Activated T-helper 2 cell treated with anti-CD3 and anti-CD28 coated beads, Interferon-gamma antibody, Interleukin-2, Interleukin-4, amounts not matched to agents 10 μg/mL and 5 μg/mL and 100 μg/mL, durations not matched to agents 14 hours and 24 hours and 36 hours (primary cell): ENCODE measurements at places on chromosomes 13 and 19.

DNA sequence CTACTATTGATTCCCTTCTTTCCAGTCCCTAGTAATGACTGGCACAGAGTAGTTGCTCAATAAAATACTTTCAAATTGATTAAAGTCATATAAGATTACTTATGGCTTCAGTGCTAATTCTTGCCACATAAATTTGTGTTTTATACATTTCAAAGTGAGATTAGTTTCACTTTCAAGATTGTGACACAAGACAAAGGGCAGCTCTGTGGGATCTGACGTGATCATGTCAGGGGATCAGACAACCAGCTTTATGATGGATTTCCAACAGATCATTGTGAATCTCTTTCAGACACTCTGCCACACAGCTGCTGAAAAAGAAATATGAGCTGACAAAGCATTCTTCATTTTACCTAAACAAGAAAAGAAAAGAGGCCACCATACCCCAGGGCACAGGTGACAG, 73.4 kb upstream of the POMP start:
- DNase-seq, result no peak

- no peak for DNase-seq
Measured at GRCh38 chr13:51495316-51495715, 42.5 kb upstream of the INTS6 start.

DNA sequence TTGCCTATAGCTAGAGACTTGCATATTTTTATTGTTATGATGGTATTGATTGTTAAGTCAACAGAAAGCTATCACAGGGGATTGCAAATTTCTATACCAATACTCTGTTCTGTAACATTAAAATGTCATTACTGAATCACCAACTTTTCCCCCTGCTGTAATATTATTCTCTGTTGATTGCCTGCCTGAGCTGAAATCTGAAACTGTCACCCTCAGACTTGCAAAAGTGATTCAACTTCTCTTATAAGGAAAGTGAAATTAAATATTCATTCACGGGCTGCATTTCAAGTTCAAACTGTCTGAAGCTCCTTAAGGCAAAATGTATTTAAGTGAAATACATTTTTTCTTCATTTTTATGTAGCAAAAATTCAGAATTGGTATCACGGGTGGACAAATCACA, 723.2 kb downstream of the PCDH9 start:
- no peak for DNase-seq

GRCh38 chr13:114315074-114315785, 927 bp downstream of the CHAMP1 start:
- DNase-seq, result no peak

GRCh38 chr13:30313311-30313710, 6.0 kb upstream of the KATNAL1 start:
- DNase-seq, result no peak
